ENCODE measurements at places on chromosomes 5 and 9.

- no peak for DNase-seq
These were observed 13.9 kb downstream of the NEK6 start for GRCh38 chr9:124271660-124272059.

- DNase-seq = no peak
These were observed 286.7 kb downstream of the TLE4 start for GRCh38 chr9:79858508-79858907.

DNA sequence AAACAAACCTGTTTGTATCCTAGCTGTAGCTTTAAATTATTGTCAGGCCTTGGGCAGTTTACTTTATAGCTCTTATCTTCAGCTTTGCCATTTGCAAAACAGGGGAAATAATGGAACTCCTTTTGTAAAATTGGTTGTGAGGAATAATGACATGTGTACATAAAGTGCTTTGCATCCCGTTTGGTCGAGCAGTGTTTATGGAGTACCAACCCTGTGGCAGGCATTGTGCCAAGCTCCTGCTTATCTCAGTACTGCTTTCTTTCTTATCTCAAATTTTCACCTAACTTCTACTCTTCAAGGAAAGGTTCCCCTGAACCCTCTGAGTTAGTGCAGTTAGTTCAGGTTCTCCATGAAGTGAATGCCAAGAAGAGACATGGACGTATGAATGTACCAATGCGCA is 9.4 kb upstream of the TENT2 start:
- no peak for DNase-seq

DNA sequence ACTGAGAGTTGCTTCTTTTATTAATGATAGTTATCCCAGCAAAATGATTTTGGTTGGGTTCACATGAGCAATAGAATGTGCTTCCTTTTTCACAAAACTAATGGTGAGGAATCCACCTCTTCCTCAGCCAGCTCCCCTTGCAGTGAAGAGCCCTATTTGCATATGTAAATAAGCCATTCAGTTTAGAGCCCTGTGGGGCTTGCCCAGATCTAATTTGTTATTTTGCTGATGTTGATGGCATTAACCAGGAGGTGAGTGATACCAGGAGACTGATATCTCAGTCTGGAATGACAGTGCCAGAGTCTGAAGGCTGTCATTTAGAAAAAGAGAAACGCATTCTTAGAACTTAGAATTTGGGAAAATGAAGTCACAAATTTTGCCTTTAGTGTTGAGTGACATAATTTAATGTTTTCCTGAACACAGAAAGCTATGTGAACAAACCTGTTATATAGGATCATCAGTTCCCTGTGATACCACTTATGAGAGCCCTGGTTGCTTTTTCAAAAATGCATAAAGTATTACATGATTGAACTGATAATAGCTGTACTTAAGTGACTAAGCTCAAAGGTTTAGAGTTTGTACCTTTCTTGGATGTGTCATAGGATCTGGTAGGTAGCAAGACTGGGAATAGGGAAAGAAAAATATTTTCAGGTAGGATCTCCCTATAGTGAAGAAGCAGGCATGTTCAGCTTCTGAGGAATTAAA is 271.6 kb downstream of the MAST4 start:
- no peak for DNase-seq

DNA sequence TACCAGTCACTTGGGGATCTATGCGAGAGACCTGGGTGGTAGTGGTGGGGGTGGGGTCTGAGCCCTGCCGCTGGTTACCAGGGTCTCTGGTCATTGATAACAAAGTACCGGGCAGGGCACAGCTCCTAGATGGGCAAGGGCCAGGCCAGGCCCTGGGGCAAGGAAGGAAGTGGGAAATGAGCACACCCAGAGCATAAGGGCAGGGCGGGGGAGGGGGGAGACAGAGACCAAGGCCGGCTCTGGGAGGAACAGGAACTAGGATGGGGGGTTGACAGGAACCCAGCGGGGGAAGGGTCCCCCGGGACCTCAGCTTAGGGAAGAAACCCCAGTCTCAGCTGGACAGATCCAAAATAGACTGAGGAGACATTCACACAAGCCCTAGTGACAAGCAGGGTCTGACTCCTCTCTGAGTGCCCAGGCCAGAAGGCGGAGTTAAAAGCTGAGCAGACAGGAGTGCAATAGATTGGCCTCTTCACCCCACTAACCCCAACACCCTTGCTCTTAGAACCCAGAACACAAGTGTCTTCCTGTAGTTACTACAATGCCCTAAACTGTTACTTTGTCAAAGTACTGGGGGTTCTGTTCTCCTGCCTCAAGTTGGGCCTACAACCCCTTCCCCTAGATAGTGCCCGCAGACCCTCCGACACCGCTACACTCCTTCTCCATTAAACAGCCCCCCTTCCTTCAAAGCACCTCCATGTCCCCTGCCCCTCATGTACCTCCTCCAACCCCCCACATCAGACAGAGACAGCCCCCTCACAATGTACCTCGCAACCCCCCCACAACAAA is 628 bp downstream of the ATOSB start:
- DNase-seq = no peak

GRCh38 chr9:71647094-71647591 is 121.2 kb downstream of the CEMIP2 start:
- no peak for DNase-seq

GRCh38 chr9:128764361-128764760 is 7.4 kb downstream of the ZER1 start:
- DNase-seq = no peak

- no peak for DNase-seq
These were observed at the start of gene SPATA31E1 for GRCh38 chr9:87882627-87883026. TSS of gene SPATA31E1 (plus strand) at chr9:87882877. CDS start at chr9:87882892, 15 bp downstream.

- DNase-seq = no peak
These were observed 20.3 kb upstream of the ARRDC3 start for GRCh38 chr5:91403438-91403837.

GRCh38 chr5:116696366-116696765 is 121.7 kb upstream of the SEMA6A start:
- no peak for DNase-seq

GRCh38 chr9:133485531-133486260 is 6.8 kb upstream of the SLC2A6 start:
- DNase-seq = no peak

DNA sequence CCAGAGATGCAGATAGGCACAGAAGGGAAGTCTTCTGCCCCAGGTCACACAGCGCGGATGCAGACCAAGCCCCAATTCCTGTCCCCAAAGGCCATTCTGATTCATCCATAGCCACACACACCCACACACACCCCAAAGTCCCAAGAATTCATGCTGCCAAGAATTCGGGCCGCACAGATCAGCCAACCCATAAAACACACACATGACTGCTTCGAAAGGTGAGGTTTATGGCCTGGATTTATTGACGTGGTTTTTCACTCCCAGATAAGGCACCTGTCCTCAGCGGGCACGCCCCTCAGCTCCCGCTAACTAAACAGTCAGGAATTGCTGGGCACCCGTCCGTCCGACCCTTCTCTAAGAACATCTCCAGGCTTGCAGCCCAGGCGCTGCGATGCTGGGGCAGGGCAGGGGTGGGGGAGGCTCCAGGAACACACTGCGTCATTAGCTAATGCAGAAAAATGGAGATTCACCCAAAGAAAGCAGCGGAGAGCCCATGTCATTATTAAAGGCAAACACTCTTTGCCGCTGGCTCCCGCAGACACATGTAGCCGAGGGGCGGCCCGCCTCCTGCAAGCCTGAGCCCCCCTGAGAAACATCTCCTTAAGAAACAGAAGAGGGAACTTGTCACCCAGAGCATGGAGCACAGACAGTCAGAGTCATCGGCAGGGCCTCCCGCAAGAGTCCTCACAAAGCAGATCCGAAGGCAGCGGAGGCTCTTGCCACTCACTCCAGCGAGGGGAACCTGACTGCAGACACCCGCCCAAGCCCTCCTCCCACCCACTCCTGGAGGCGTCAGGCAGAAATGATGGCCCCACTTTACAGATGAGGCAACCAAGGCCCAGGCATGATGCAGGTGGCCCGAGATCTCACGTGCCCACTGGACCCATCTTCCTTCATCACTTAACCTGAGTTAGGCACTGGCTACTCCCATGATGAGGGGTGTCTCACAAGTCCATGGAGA is 19.9 kb downstream of the VAV2 start:
- no peak for DNase-seq

- DNase-seq = no peak
These were observed 3.9 kb upstream of the PURA start for GRCh38 chr5:140109759-140110645.

DNA sequence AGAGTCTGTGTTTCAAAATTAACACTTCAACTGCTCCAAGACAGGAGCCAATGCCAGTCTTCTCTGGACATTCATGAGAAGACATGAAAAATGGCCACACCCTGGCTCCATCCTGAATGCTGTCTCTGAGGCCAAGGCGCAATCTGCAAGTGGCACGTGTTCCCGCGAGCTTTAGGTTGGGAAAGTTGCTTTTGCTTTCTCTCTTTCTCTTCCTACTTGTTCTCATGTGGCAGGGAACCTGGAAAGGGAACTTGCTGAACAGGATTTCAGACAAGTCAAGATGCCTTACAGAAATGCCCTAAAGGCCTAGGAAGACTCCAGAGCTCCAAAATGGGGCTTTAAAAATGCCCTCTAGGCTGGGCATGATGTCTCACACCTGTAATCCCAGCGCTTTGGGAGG is 91.9 kb upstream of the OTULINL start:
- no peak for DNase-seq

DNA sequence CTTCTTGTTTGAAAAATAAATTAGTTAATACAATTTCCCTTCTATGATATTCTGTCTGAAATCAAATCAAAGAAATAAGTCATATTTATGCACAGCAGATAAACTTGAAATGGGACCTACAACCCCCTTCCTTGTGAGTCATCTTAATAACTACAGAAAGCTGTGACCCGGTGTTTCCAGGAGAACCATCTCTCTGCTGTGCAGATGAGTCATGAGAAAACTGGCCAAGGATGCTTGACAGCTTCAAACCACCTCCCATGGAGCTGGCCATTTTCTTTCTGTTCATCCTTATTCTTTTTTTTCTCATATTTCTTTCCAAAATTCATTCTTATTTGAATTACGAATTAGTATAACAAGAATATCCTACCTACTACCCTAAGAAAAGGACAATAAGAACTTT is 43.4 kb upstream of the NR4A3 start:
- no peak for DNase-seq

- no peak for DNase-seq
These were observed 67.6 kb downstream of the ARHGEF28 start for GRCh38 chr5:73693573-73694061.

GRCh38 chr5:52013523-52013922 is 630.3 kb downstream of the ISL1 start:
- no peak for DNase-seq

GRCh38 chr5:162444129-162444762 is 376.7 kb downstream of the GABRG2 start:
- no peak for DNase-seq

- DNase-seq = no peak
These were observed 10.1 kb upstream of the THG1L start for GRCh38 chr5:157721159-157721558.

GRCh38 chr9:137492464-137493363 is 33.6 kb upstream of the NSMF start:
- no peak for DNase-seq

DNA sequence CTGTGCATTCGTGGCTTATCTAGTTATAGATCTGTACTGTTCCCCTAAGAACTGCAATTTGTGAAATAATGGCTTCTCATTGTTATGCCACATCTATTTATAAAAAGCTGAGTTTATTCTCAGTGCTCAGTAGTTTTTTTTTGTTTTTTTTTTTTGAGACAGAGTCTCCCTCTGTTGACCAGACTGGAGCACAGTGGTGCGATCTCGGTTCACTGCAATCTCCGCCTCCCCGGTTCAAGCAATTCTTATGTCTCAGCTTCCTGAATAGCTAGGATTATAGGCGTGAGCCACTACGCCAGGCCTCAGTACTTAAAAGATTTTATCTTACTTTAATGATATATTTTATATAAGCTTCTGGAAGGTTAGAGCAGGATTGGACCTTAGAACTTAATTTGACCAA is 19.0 kb downstream of the SEC61B start:
- no peak for DNase-seq

DNA sequence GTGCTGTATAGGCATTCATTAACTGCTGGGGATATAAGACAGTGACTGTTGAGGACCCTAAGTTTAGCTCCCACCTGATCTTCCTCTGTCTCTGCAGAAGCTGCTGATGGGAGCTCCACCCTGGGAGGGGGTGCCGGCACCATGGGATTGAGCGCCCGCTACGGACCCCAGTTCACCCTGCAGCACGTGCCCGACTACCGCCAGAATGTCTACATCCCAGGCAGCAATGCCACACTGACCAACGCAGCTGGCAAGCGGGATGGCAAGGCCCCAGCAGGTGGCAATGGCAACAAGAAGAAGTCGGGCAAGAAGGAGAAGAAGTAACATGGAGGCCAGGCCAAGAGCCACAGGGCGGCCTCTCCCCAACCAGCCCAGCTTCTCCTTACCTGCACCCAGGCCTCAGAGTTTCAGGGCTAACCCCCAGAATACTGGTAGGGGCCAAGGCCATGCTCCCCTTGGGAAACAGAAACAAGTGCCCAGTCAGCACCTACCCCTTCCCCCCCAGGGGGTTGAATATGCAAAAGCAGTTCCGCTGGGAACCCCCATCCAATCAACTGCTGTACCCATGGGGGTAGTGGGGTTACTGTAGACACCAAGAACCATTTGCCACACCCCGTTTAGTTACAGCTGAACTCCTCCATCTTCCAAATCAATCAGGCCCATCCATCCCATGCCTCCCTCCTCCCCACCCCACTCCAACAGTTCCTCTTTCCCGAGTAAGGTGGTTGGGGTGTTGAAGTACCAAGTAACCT is 22.1 kb downstream of the PCDHGC5 start:
- DNase-seq = no peak

GRCh38 chr5:128815201-128815600 is 150.1 kb upstream of the SLC27A6 start:
- no peak for DNase-seq

DNA sequence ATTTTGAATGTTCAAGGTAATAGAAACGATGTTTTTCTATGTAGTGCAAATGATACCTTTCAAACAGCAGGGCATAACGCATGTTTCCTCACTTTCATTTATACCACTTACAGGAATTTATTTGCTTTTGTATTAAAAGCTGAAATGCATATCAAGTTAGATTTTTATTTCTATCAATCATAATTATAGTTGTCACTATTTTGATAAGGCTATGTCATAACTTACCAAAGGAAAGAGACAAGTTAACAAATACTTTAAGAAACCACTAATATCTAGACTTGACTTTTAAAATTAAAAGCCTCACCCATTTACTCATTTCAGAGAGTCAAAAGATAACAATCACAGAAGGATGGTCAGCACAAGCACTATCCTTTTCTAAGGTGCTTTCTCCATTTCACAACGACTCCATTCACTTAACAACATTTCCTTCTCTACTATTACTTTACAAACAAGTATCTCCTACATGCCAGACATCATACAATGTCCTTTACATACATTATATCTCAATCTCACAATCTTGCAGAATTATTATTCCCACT is 12.6 kb downstream of the ERP44 start:
- no peak for DNase-seq

- no peak for DNase-seq
These were observed 2.8 kb upstream of the WWC1 start for GRCh38 chr5:168288349-168289245.
